ENCODE measurements at places on chromosomes 2 and 18. TPM values are rescaled to one million over a fixed set of nuclear protein-coding genes. Genes with fewer than 3 reads are reported as not detected.
A peak's percentile ranks its signal among the peaks of the same experiment; 100 is the strongest.

- no peak for DNase-seq
These were observed 2062.3 kb upstream of the CELF4 start for GRCh38 chr18:39627936-39628335.

GRCh38 chr2:29065068-29065811 is 9.1 kb downstream of the PCARE start:
- no peak for DNase-seq

GRCh38 chr18:13410471-13410870 is 191.9 kb downstream of the LDLRAD4 start:
- no peak for DNase-seq

GRCh38 chr2:20578895-20579825 is 71.7 kb downstream of the HS1BP3 start:
- DNase-seq, result no peak

DNA sequence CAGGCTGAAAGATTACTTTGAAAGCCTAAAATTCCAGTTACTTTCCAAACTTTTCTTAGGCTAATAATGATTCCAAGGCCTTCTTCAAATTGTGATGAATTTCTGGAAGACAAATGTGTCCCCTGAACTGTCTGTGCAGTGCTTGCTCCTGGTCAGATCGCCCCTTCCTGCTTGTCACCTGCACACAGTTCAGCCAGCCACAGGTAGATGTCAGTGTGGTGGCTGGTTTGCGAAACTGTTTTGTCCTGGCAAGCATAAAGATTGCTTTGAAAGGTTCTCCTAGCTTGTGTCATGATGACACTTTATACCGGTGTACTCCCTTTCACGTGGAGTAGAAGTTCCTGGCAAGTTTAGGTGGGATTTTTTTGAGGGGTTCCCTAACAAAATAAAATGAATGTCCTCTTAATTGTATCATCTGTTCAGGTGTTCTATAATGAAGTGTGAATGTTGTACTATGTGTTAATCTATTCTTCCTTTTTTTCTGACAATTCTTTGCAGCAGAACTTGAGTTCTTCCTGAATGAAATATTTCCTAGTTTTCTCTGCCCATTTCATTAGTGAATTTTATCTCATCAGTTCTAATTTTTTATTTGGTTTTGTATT is 298.8 kb downstream of the ZNF407 start:
- peak; percentile 53 for DNase-seq

The PLCD4 gene
- 0.34 TPM for total RNA-seq

- DNase-seq, result no peak
These were observed 74.3 kb upstream of the KYNU start for GRCh38 chr2:142803158-142803557.

The NGEF gene
- not detected for total RNA-seq

DNA sequence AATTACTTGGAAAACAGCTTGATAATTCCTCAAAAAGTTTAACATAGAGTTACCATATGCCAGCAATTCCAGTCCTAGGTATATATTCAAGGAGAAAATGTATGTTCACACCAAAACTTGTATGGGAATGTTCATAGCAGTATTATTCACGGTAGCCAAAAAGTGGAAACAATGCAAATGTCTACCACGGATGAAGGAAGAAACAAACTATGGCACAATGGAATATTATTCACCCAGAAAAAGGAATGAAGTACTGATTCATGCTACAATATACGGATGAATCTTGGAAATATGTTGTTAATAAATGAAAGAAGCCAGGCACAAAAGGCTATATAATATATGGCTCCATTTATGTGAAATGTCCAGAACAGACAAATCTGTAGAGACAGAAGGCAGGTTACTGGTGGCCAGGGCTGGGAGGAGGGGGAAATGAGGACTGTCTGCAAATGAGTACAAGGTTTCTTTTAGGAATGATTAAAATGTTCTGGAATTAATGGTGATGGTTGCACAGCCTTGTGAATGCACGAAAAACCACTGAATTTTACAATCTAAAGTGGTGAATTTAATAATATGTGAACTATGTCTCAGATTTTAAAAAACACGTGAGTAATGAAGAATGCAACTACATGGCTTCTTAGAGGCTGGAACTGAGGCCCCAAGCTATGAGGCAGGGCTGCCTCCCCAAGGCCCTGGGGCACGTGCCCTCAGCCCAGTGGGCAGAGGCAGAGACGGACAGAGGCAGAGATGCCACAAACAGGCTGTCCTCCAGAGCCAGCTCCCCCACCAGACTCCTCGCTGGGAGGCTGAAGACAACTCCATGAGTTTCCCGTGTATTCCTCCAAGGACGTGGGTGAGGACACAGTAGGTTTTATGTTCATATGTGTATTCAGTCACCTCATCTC is 5.0 kb downstream of the LIMS2 start:
- DNase-seq, result no peak

GRCh38 chr2:170579511-170579910 is 135.6 kb upstream of the SP5 start:
- DNase-seq, result no peak

- DNase-seq, result no peak
These were observed 286.3 kb downstream of the BCL11A start for GRCh38 chr2:60267122-60267521.

GRCh38 chr18:70359071-70359470 is 70.2 kb downstream of the SOCS6 start:
- no peak for DNase-seq

DNA sequence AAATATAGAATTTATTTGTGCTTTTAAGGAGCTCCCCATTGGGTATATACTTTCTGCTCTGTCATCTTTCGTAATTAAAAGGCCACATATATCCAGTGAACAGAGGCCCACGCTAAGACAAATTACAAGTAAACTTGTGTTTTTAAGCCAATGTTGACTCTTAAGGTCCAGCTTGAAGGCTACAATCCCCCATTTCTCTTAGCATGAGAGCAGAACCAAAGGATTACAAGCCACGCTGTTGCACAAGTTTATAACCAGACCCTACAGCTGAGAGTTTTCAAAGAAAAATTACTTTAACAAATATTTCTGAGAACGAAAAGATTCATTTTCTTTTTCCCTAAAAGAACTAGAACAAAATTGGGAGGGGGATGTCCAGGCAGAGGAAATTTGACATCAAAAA is 471.0 kb downstream of the TXNL1 start:
- DNase-seq, result no peak

GRCh38 chr18:58416704-58417683 is 211.9 kb downstream of the ALPK2 start:
- no peak for DNase-seq

- DNase-seq, result peak; percentile 80
These were observed 88.4 kb downstream of the BCL2L11 start for GRCh38 chr2:111209045-111209514.

DNA sequence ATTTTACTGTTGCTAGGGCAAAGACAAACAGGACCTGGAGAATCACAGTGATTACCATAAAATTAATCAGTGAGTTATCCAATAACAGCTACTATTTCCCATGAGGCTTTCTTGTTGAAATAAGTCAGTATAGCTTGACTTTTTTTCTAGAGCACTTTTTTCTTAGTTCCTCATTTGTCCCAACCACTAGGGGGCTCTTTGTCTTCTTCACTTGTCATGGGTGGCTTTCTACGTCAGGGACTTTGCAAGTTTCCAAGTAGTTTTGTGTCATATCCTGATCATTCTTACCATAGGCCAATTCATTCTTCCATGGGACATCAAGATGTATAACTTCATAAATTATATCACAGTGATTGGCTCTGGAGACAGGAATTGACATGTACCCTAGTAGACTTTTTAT is 1019.6 kb upstream of the PIK3C3 start:
- DNase-seq, result no peak

- no peak for DNase-seq
These were observed 139.9 kb upstream of the MAPRE2 start for GRCh38 chr18:34901299-34901698.

DNA sequence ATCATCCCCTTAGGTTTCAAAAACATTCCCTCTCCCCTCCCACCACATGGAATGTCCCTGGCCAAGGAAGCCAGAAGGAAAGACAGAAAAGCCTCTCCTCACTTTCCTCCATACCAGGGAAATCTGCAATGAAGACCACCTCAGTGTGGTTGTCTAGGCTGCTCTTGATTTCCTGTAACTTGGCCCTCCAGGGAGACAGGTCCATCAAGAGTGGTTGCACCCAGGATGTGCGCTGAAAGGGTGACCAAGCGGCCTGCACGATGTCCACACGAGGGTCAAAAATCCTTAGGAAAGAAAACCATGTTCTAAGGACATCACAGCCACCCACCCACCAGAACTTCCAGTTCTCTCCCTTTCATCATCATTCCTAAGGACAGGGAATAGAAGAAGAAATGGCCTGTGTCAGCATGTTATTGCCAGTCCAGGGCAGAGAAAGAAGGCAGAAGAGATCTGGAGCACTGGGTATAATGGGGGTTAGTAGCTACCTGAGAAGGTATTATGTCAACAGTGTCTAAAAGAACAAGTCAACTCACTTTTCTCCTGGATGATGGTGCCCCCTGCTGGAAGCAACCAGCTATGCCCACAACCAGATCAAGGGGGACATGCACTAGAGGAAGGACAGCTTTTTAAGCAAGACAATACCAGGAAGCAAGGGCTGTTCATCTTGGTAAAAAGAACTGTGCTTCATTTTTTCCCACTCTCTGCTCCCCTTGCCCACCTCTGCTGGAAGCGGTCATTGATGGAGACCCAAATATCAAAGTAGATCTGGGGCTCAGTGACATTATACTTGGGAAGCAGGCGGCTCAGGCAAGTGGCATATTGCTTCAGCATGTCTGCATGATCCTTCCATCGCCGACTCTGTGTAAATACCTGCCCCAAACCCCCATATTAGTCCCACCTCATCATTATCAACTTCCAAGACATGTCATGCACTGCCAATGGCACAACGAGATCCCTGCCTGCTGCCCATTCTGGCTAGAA is 9.3 kb downstream of the GGCX start:
- DNase-seq, result peak; percentile 92

The POTEJ gene
- total RNA-seq, result not detected

DNA sequence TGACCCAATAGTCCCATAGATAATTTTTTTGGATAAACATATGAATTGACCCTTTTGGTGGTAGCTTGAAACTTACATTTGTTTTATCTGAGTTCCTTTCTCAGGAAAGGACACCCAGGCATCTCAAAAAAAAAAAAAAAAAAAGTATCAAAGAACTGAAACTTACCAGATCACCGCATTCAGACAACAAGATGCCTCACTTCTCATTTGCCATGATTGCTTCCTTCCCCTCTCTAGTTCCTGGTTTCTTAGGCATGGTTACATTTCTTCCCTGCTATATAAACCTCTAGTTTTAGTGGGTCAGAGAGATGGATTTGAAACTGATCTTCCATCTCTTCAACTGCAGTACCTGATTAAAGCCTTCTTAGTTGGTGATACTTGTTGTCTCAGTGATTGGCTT is 240.1 kb downstream of the ACKR3 start:
- no peak for DNase-seq

GRCh38 chr2:95034818-95035217 is 9.3 kb downstream of the MAL start:
- DNase-seq, result no peak
